T-helper 2 cell treated with Interferon-gamma antibody and Interleukin-4, amounts not matched to agents 5 μg/mL and 100 μg/mL, for 36 hours (primary cell): ENCODE measurements at places on chromosomes 2 and 18.
A peak's percentile ranks its signal among the peaks of the same experiment; 100 is the strongest.

DNA sequence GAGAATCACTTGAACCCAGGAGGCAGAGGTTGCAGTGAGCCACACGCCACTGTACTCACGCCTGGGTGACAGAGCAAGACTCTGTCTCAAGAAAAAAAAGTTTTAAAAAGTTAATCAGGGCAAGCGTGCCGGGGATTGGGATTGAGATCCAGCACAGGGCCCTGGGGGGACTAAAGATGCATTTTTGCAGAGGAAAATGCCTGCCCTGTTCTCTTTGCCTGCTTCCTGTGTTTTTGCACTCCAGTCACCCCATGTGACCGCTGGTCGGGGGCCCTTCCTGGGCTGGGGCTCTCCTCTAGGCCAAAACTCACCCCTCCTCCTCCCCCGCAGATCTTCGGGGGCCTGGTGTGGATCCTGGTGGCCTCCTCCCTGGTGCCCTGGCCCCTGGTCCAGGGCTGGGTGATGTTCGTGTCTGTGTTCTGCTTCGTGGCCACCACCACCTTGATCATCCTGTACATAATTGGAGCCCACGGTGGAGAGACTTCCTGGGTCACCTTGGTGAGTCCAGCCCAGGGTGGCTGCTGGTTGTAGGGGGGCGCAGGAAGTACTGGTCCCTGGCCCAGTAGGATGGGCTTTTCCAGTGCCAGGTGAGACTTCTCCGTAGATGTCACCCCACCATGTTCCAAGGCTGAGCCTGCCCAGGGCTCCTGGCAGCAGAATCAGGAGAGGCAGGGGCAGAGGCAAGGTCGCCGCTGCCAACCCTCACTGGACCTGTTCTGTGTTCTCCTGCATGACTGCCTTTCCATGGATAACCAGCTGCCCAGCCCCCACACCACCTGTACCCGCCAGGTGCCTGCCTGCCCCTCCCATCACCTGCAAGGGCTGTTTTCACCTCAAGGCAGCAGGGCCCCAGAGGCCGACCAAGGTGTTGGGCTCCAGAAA lies 22.4 kb downstream of the MAL start:
- no peak for DNase-seq

- DNase-seq: no peak
Observed at GRCh38 chr2:47127862-47128543, 27.1 kb downstream of the STPG4 start.

GRCh38 chr18:79798999-79799370 lies 1.2 kb downstream of the KCNG2 start:
- no peak for DNase-seq

- no peak for DNase-seq
Observed at GRCh38 chr2:69041214-69041613, 28.2 kb downstream of the ANTXR1 start.

- no peak for DNase-seq
Observed at GRCh38 chr2:51534166-51534565, 502.2 kb upstream of the NRXN1 start.

DNA sequence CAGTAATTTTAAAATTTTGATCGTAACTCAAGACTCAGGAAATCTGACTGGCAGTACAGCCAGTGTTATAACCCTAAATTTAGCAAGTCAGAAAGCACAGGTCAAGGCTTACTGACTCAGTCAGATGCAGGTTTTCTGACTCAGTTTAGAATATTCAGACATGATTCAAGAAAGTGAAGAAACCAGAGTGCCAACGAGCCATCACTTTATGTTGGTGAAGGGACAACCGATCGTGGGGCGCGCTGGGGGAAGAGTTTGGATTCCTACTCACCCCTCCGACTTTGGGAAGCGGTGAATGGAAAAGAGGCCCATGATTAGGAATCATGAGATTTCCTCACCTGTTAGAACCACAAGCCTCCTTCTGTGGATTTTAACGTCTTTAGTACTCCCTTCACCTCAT lies 998 bp downstream of the RNF149 start:
- peak; percentile 26 for DNase-seq

- no peak for DNase-seq
Observed at GRCh38 chr2:107428781-107429180, 397.9 kb upstream of the RGPD4 start.

DNA sequence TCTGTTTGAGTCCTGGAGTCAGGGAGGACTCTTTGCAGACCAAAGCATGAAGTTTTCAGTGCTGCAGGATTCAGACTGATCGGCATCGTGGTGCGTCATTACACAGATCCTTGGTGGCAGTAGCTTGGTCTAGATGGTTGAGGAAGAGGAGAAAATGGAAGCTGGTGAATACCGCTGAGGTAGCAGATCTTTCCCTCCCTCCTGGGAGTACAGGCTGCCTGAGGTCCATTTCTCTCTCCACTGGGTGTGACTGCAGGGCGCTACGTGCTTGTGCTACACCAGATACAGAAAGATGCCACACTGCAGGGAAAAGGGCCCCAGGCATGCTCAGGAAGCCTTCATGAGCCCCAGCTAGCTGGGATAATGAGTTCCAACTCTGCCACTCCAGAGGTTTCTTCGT lies 3.3 kb upstream of the CNDP1 start:
- DNase-seq: no peak

DNA sequence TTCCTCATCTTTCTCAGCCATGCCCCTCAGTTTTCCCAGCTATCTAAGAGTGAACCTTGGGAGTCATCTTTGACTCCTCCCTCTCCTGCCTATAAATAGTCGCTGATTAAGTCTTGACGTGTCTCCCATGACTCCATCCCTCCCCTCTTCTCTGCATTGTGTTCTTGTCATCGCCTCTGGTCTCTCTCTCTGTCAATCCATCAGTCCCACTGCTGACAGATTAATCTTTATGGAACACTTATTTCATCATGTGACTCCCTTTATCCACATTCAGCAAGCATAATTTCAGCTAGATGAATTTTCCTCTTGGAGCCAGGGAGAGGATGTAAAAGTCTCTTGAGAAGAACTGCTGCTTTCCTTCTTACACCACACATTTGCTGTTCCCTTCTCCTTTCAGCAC lies 9.4 kb downstream of the ADAM23 start:
- DNase-seq: no peak

- no peak for DNase-seq
Observed at GRCh38 chr2:12649602-12650400, 66.9 kb upstream of the TRIB2 start.

DNA sequence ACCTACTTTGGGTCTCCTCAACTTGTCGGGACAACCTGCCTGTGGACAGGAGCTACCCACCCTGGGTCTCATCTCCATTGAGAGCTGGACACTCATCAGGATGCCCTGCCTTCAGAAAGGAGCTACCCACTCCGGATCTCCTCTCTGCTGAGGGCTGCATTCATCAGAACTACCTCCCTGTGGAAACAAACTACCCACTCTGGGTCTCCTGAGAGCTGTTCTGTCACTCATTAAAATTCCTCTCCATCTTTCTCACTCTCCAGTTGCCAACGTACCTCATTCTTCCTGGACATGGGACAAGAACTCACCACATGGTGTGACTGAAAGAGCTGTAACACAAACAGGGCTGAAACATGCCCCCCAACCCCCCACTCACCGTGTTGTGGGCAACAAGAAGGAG lies 22.5 kb upstream of the UBE2F start:
- no peak for DNase-seq

DNA sequence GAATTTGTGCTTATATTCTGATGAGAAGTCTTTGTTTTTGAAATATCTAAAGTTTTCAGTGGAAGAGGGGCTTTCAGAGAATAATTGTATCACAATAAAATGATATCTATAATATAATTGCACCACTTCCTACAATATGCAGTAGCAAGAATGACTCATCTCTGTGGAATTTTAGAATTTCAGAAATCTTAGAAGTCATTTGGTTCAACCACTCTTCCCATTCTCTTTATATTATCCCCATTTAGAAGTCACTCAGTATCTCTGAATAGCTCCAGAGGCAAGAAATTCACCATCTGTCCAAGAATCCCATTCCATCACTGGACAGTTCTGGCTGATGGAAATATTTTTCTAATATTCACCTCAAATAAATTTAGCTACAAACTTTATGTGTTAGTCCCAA lies 59.3 kb upstream of the CCDC68 start:
- no peak for DNase-seq

DNA sequence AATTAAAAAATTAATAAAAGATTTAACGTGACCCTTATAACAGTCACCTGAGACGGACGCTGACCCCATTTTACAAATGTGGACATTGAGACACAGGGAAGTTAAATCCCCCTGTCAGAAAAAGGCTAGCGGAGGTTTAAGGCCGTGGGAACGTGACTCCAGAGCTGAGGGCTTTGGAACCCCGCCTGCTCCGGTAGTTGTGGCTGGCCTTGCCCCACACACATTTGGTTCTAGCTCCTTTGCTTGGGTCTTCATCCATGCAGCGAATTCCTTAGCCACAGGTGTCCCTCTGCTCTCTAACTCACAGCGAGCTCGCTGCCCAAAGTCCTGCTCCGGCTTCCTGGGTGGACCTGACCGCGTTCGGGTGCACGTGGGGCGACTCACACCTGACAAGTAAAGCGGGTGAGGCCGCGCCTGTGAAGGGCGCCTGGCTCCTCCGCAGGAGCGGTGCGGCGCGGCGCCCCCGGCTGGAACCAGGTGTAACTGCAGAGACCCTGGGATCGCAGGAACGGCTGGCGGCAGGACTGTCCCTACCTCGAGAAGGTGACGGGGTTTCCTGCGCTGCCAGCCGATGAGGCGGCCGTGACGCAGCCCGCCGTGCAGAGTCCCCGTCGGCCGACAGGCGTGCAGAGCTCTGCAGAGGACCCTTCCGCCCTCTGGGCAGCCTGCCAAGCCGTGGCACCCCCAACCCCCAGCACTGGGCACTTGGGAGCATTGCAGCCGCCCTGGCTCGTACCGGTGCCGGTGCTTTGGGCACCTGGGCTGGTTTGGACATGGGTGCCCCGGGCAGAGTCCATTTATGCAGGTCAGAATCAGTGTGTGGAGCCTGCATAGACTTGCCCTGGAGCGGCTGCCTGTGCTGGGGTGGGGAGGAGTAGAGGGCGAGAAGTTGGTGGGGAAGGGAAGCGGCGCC lies 2.4 kb upstream of the PROC start:
- DNase-seq: peak; percentile 76

DNA sequence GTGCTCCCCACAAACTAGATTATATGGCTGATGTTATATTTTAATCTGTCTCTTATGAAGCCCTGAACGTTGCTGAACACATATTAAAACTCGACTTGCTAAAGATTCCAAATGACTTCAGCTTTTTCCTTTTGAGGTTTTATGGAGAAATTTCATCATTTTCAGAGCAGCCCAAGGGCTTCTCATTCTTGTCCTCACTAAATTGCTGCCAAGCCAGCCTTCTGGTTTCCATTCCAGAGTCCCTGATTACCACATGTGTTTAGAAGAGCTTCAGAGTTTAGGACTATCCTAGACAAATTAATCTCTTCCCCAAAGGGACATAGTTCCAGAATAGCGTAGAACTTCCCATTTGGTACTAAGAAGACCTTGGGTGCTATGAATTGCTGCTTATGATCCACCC lies 77.8 kb upstream of the CCDC195 start:
- DNase-seq: no peak
